ENCODE measurements at places on chromosomes 1 and 21. TPM values are rescaled to one million over a fixed set of nuclear protein-coding genes. Genes with fewer than 3 reads are reported as not detected.

Gene KIF17
- not detected for total RNA-seq

Gene HUNK
- total RNA-seq = 0.15 TPM

Gene RHD
- total RNA-seq = not detected

Gene CDCA8
- 85.5 TPM for total RNA-seq

DNA sequence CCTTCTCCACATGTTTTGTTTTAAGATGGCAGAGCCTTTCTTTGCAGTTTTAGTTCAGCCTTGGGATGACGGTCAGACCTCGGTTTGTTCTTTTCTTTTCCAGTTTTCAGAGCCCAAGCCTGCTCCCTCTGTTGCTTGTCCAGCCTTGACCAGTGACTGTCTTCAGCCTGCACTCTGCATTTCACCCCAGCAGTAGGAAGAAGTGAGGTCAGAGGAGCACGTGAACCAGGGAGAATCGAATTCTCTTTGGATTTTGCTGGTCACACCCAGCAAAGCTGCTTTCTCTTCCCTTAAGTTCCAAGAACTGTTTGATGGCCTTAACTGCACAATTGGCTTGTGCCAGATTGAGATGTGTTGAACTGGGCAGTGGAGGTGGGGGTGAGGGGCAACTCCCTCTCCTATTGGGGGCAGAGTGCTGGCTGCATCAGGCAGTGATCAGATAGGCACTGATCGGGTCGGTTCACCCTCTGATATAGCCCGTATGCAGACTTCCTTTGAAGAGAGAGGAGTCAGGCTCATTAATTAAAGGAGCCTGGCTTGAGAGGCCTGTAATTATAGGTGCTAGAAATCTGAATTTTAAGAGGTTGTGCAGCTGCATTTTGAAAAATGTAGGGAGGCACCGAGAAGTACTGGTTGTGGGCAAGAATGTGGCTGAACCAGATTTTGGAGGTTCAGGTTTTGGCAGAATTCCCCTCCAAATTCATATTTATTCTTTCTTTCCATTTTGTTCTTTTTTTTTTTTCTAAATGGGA lies 42.4 kb downstream of the PEX14 start:
- DNase-seq = no peak

- no peak for DNase-seq
These were observed 34.5 kb upstream of the GPR37L1 start for GRCh38 chr1:202088206-202088605.

- DNase-seq = no peak
These were observed 1.8 kb upstream of the FABP3 start for GRCh38 chr1:31374511-31375196.

DNA sequence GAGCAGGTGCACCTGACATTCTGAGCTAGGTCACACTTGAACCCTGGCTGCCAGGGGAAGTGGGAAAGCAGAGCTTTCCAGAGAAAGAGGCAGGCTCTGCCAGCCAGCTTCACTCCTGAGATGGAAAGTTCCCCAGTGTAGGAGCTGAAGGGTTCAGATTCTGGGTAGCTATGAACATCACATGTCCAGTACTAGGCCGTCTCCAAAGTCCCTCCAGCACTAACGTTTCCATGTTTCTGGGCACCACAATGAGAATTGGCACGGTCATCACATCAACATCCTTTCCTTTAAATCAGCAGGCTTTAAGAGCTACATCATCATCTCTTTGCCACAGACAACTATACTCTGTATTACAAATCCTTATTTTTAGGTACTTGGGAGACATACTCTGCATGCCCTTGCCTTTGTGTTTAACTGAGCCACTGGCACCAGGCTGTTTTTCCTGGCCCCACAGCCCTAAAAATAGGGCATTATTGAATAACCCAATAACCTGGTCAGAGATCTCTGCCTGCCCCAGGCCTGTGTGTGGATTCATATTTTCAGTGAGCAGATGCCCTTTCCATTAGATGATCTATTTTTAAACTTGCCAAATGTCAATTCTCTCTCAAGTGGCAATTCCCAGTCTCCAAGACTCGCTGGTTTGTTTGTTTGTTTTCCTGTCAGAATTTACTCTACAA lies 35.4 kb upstream of the USP24 start:
- no peak for DNase-seq

- no peak for DNase-seq
These were observed 16.0 kb upstream of the CHAF1B start for GRCh38 chr21:36369064-36369685.

DNA sequence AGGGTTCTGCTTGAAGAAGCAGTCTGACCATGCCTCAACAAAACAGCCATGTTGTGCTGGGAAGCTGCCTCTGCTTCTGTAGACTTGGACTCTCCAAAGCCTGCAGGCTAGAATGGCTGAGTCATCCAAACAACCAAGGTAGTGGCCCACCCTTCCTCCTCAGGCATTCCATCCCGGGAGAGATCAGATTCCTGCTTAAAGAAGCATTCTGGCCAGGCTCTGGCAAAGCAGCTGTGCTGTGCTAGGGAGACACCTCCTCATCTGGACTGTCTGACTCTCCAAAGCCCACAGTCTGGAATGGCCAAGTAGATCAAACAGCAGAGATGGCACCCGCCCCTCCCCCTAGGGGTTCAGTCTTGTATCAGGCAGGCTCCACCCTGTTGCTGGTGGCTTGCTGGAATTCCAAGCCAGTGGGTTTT lies 38.3 kb upstream of the F3 start:
- DNase-seq = no peak

DNA sequence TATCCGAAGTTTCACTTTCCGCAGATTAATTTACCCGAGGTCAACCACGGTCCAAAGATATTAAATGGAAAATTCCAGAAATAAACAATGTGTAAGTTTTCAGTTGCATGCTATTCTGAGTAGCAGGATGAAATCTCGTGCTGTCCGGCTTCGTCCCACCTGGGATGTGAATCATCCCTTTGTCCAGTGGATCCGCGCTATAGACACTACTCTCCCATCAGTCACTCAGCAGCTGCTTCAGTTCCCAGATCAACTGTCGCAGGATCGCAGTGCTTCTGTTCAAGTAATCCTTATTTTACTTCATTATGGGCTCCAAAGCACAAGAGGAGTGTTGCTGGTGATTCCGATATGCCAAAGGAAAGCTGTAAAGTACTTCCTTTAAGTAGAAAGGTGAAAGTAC lies 8.3 kb upstream of the LRP8 start:
- DNase-seq = no peak

Data from activated CD4-positive, alpha-beta T cell treated with anti-CD3 and anti-CD28 coated beads, Interleukin-2, amount 10 ng/mL, durations not matched to agents 7 days and 5 days (primary cell).